ENCODE measurements at places on chromosomes 5 and 9. TPM values are rescaled to one million over a fixed set of nuclear protein-coding genes. Genes with fewer than 3 reads are reported as not detected.

- DNase-seq = no peak
Observed at GRCh38 chr9:12794101-12794799, 19.4 kb downstream of the LURAP1L start.

DNA sequence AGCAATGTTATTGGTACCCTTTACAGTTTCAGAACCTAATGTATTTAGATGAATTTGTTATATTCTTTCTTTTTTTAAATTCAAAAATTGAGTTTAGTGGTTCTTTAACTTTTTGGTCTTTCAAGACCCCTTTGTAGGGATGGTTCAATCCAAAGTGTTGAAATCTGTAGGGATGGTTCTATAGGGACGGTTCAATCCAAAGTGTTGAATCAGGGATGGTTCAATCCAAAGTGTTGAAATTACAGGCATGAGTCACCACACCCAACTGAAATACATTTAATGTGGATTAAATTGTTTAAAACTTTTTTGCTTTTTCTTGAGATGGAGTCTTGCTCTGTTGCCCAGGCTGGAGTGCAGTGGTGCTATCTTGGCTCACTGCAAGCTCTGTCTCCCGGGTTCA is 30.6 kb downstream of the SNX2 start:
- no peak for DNase-seq

GTF3C5 gene
- total RNA-seq = 45.2 TPM

DNA sequence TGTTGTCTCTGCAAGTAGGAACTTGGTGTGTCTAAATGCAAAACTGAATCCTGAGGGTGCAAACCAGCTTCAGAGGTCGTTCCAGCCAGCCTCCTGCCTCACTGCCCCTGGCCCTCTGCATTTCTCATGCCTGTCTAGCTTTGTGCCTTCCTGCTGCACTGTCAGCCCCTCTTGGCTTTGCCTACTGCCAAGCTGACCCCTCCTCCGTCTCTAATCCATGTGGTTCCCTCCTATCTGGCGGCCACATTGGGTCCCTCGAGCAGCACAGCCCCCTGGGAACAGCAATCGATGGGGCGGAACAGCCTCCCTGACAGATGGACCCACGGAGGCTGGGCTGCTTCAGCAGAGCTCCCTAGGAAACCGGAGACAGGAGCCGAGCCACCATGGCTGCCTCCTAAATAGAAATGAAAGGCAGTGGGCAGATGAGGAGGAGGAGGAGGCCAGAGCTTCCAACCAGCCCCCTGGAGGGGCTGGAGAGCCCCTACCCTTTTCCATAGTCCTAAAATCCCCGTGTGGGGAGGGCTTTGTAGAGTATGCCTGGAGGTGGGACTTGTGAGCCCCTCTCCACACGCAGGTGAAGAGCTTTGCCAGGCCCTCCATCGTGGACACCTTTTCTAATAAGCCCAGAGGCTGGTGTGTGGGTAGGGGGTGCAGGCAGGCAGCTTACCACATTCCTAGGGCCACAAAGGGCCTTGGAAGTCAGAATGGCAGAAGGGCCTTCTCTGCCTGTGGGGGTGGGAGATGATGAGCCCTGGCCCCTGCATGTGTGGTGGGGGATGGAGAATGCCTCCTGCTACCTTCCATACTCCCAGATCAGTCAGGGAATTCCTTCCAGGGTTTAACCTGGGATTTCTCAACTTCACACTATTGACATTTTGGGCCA is 9.2 kb upstream of the CXXC5 start:
- DNase-seq = peak; percentile 61

DNA sequence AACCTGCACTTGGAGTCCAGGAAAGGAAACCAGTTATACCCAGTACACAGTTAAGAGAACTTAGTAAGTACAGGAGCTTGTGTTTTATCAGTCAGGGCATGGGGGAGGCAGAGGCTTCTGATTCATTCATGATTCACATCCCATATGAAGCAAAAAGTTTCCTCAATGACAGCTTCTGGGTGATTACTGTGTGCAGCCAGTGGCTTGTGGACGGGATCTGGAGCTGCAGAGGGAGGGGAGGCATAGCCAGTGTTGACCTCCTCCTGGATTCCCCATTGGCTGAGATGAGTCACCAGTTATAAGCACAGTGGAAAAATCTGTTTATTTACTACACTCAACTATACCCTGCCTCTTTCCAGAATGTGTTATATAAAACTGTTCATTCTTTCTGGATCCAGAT is 17.7 kb downstream of the IL31RA start:
- no peak for DNase-seq

DNA sequence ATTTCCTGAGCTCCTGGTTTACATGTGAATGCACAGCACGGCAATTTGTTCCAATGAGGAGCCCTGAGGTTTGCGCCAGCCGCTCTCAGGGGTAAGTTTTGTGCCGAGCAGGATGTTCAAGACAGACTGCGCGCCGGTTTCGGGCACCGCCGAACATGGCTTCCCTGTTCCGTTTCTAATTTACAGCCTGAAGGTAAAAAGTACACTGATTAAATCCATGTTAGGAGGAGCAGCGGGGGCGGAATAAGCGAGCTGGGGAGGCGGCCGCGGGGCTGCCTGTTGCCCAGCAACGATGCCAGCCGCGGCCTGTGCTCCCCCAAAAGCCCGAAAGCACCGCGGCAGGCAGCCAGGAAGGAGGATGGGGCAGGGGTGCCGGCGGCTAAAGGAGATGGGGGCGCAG is 6.4 kb downstream of the SOWAHA start:
- no peak for DNase-seq

DNA sequence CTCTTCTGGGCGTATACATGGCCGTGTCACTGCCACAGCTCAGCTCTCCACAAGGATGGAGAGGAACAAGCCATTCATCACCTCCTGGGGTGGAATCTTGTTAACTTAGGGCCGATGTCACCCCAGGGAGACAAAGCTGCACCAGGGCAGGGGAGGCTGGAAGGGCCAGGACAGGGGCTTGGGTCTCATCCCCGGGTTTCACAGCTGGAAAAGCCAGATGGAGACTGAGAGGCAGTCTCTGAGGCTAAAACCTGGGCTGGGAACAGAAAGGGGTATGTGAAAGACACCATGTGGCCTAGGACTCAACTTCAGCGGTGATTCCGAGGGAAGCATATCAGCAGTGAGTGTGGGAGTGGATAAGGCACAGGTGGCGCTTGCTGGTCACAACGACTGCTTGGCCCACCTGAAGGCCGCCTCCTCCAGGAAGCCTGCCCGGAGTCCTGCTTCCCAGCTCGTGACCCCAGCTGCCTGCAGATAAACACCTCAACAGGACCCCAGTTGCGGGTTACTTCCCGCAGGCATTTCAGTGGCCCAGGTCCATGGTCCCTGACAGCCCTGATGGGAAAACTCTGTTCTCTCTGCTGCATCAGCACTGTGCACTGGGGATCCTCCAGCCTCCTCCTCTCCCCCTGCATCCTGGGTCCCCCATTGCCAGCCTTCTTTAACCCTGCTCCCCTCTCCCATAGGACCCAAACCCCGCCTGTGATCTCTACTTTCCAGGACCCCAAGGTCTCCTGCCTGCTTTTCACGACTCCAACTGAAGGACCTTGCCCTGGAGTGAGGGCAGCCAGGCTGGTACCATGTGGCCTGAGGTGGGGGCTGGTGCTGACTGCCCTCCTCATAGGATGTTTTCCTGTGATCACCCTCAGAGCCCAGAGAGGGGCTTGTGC is 51.7 kb upstream of the FCN1 start:
- peak; percentile 44 for DNase-seq

DNA sequence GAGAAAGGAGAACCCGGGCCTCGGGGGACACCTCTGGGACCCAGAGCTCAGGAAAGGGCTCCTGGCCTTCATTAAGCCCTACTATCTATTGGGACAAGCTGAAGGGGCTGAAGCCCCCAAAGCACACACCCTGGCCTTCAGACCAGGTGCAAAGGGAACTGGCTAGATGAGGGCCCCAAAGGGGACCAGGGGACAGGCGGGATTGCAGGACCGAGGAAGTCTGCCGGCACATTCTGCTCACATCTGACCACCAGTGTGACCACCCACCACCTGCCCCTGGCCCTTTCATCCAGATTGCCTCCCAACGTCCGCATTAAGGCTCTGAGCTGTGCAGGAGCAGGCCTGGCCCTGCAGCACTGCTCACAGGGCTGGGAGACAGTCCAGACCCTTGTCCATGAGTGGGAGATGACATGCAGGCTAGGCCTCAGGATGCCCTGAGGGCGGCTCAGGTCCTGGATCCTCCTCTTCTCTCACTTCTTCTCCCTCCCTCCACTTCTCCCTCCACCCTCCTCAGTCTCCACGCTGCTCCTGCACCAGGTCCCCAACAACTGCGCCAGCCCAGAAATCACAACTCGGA is 19.2 kb downstream of the PSD2 start:
- no peak for DNase-seq

- DNase-seq = no peak
Observed at GRCh38 chr5:134130239-134130945, 15.9 kb downstream of the TCF7 start.

RAD50 gene
- 31.5 TPM for total RNA-seq

C5orf47 gene
- not detected for total RNA-seq

DNA sequence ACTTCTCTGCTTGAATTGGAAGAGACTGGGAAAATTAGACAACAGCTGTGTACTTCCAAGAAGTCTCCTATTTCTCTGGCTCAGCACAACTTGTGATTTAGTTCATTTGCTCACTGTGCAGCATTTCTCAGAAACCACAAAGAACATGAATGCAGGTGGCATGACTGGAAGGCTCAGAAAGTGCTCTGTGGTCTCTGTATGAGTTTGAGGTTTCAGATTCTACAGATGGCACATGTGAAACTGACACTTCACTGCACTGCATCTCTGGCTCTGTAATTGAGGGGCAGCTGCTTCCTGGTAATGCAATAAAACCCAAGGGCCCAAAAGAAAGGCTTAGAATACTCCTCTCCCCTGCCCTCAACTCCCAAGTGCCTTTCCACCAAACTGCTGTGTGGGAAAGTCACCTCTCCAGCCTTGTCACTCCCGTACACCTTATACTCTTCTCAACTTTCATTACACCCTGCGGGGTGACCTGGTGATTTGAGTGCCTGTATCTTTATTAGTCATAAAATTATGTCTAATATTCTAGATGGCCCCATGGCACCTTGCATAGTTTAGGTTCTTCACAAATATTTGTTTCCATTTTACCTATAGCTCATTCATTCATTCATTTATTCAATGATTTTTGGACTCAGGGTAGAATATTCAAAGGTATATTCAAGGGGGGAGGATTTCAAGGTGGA is 82.5 kb downstream of the ESM1 start:
- no peak for DNase-seq

DNA sequence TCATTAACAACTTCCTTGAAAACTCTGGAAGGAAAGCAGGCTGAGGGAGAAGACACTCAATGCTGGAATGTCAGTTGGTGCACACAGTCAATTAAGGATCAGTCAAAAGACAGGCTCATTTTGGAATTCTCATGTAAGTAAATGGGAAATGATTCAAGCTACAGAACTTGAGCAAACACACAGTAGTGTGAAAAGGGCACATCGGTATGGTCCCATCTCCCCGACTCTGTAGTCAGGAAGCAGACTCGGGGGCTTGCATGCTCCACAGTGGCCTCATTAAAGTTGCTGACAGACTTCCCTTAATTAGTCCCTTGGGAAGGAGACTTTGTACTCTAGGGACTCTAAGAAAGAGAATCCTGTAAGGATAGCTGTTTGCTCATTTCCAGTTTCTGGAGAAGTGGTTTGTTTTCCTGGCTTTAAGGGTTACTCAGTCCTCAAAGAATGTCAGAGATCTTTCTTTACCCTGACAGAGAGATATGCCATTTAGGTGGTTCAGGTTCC is 339.2 kb downstream of the ADAMTS6 start:
- no peak for DNase-seq

DNA sequence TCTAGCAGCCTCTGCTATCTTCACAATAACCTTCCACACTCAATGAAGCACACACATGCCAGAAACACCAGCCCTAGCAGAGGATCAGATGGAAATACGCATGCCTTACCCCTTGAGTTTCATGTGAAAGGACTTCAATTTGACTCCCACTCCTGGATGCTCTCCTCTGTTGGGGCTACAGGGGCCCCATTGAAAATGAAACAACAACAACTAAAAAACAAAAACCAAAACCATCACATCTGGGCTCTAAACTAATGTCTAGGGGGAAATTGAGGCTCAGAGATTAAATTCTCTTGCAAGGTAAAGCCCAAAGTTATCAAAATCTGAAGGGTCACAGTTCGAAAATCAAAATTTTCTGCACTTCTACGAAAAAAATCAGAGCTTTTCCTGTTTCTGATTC is 7.9 kb upstream of the RFESD start:
- no peak for DNase-seq

- DNase-seq = no peak
Observed at GRCh38 chr9:22483528-22484070, 37.0 kb downstream of the DMRTA1 start.

ADAMTS2 gene
- 25.3 TPM for total RNA-seq

IFNB1 gene
- not detected for total RNA-seq

PLCXD3 gene
- 4.2 TPM for total RNA-seq

GRCh38 chr5:159094745-159095144 is 5.0 kb downstream of the EBF1 start:
- peak; percentile 87 for DNase-seq

C5orf63 gene
- total RNA-seq = 8.9 TPM

- no peak for DNase-seq
Observed at GRCh38 chr9:22700171-22700570, 253.5 kb downstream of the DMRTA1 start.

DNA sequence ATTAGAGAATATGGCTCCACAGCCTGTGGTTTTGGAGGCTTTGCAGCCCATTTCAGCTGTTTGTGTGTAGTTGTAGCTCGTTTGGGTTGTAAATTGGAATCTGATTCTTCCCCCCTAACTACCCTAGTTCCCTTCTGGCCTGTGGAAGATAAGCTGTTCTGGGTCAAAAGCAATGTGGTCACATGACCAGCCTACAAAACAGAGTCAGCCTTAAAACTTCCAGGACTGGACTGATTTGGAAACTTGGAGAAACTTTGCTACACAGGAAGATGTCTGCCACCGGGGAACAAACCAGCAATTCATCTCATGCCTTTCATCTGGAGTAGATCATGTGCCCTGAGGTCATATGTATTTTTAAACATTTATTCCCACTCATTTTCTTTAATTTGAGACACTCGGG is 83.8 kb downstream of the DAPK1 start:
- no peak for DNase-seq

DNA sequence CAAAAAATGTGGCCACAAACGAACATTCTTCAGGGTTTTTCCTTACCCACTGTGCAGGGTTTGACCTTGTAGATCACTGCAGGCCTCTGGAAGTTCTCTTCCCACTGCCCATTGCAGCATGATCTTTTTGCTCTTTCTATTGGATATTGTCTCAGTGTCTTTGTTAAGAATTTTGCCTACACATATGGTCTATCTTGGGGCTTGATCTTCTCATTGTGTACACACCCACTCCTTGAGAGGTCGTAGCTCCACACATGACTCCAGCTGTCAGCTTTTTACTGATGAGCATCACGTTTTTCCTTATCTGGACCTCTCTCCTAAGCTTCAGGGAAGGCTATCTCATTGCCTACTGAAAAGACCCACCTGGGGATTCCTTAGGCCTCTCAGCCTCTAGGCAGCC is 3.0 kb upstream of the GLRX start:
- DNase-seq = no peak

GRCh38 chr5:60541980-60542379 is 158.0 kb downstream of the DEPDC1B start:
- DNase-seq = no peak

HMGCS1 gene
- total RNA-seq = 115 TPM
